ENCODE measurements at places on chromosomes 16 and 17. TPM values are rescaled to one million over a fixed set of nuclear protein-coding genes. Genes with fewer than 3 reads are reported as not detected.

DNA sequence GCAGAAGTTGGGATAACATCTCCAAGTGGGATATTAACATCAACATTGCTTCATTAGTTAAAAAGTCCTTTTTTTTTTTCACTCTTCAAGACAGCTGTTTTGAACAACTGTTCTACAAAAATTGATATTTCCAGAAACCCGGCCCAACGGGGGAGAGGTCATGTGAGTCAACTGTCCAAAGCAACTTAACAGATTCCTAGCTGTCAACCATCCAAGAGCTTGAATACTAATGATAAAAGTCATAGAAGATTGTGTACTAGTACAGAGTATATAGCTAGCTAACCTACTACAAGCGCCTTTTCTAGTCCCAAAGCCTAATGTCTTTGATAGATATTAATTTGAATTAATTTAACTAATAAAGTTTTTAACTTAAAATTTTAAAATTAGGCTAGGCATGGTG lies 172.0 kb downstream of the CYB561 start:
- no peaks in the 10 kb centered on the region for H3K36me3 ChIP-seq
- H3K4me1 ChIP-seq, result no peaks in the 10 kb centered on the region
- no peaks in the 10 kb centered on the region for H3K27me3 ChIP-seq
- no peak overlapping the region for H3K27ac ChIP-seq

DNA sequence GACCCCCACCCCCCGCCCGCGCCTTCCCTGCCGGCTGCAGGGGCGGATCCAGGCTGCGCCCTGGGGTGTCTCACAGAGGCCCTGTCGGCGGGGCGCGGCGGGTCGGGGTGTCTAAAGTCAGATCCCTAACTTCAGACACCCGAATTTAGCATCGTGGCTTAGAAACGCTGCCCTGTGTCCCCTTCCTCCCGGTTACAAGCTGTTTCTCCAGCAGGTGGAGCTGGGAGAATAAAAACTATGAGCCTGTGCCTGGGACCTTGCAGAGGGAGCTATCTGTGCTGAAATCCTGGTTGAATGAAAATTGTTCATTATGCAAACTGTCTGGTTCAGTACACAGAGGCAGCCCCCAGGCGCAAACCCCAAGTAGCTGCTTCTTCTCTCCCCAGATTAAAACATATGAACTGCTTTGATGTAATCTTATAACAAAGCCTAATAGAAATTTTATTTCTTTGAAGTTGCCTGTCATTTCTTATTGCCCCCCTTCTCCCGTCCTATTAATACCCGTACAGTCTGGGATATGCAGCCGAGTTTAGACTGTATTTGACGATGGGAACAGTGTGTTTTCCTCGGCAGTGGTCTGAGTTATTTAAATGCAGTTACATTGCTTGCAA lies 79.0 kb downstream of the RPA1 start:
- peaks cover 13% of the 10 kb centered on the region for H3K4me1 ChIP-seq
- no peaks in the 10 kb centered on the region for H3K36me3 ChIP-seq
- DNase-seq, result peak; percentile 55
- peak overlapping the region; percentile 34 for H3K4me3 ChIP-seq

- H3K4me1 ChIP-seq, result peaks cover 59% of the 10 kb centered on the region
Observed at GRCh38 chr17:1764284-1764683, 2.4 kb downstream of the SERPINF1 start.

DNA sequence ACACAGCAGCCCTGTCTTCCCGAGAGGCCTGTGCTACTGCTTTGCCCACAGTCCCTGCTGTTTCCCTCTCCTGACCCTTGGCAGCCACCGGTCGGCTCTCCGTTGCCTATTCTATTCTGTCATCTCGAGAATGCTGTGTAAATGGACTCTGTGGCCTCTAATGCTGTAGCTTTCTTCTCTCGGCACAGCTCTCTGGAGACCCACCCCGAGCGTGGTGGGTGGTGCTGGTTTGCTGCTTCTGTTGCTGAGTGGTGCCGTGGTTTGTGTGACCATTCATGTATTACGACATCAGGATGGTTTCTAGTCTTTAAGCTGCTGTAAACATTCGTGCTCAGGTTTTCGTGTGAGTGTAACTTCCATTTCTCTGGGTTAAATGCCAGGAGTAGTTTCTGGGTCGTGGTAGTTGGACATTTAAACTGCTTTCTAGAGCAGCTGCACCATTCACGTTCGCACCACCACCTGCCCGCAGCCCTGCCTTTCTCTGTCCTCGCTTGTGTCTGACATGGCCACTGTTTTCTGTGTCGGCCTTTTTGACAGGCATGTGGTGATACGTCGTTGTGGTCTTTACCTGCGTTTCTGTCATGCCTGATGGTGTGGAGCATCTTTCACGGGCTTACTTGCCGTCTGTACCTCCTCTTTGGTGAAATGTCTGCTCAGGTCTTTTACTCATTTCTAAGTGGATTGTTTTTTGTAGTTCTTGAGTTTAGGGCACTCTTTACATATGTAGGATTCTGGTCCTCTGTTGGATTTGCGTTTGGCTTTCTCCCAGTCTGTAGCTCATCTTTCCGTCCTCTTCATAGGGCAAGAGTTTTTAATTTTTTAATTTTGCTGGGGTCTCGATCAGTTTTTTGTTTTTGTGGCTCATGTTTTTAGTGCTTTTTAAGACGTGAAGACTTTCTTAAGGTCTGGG lies 47.7 kb upstream of the ZNF750 start:
- no peak overlapping the region for H3K27ac ChIP-seq
- peaks cover 27% of the 10 kb centered on the region for H3K36me3 ChIP-seq
- DNase-seq, result no peak
- peaks cover 54% of the 10 kb centered on the region for H3K4me1 ChIP-seq
- H3K4me3 ChIP-seq, result no peak overlapping the region

DNA sequence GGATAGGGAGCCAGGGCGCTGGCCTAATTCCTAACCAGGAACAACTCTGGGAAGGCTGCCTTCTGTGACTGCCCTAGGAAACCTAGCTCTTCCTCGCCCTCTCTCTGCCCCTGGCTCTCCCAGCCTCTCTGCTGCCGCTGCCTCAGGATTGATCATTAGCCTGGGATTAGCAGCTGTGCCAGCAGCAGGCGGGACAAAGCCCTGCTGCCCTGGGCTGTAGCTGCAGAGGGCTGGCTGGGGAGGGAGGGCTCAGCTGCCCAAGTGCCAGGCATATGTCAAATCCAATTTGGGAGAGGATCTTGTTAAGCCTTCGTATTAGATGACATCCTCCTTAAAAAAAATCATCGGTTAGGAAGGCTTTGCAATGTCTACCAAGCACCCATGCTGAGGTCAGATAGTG lies 144.8 kb upstream of the CCL2 start:
- H3K27ac ChIP-seq, result no peak overlapping the region
- DNase-seq, result no peak
- no peak overlapping the region for H3K4me3 ChIP-seq
- H3K4me1 ChIP-seq, result no peaks in the 10 kb centered on the region
- peaks cover 16% of the 10 kb centered on the region for H3K27me3 ChIP-seq

DNA sequence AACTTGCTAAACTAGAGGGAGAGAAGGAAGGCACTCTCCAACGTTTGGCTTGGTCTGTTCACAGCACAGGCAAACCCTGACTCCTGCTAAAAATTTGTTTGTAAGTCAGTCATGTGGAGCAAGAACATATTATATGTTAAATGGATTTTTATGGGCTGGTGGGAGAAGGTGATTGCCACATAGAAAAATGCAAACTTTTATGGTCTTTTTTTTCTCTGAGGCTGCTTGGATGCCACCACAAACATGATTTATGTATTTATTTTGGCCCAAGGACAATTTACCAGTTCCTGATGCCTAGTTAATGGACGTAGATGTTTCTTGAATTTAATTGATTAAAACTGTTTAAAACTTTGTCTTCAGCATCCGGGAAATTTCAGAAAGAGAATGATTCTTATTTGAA lies 274.2 kb upstream of the MYOCD start:
- H3K36me3 ChIP-seq, result no peaks in the 10 kb centered on the region
- H3K27ac ChIP-seq, result no peak overlapping the region
- no peak for DNase-seq
- H3K4me1 ChIP-seq, result no peaks in the 10 kb centered on the region

Gene OR1A2
- not detected for total RNA-seq
